ENCODE measurements at places on chromosomes 13 and 19.

DNA sequence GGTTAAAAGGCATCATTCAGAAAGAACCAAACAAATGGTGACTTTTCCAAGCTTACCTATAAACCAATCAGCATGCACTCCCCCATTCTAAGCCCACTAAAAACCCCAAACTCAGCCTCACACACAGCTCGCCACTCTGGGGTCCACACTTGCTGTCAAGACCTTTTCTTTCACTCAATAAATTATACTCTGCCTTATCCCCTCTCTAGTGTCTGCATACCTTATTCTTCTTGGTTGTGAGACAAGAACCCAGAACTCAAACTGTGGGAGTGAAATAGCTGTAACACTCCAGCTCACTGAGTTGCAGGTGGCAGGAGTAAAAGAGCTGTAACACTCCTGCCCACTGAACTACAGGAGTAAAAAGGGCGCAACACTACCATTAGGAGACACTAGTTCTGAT is 559.0 kb downstream of the TBC1D4 start:
- no peak for DNase-seq

DNA sequence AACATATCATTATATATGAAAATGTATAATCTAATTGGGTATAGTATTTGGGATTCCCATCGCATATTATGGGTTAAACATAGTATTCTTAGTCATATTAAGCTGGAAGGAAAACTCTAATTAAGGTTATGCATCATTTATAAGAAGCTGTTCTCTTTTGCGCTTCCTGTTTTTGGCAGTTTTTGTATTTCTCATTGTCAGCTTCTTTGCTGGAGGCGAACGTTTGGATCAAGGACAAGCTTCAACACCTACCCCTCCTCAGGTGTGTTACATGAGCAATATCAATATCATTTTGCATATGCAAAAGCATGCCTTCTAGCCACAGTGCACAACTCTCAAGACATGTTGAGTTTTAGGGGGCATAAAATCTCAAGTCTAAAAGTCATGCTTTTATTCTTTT is 439.8 kb downstream of the TDRD3 start:
- no peak for DNase-seq

DNA sequence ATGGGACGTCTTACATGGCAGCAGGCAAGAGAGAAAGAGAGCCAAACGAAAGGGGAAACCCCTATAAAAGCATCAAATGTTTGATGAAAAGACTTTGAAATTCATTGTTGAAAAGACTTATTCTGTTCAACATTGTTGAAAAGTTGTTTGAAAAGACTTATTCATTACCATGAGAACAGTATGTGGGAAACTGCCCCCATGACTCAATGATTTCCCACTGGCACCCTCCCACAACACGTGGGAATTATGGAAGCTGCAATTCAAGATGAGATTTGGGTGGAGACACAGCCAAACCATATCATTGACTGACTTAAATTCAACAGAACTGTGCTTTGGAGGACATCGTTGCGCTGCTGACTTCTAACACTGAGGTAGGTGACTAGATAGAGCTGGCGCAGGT is 48.0 kb upstream of the RCBTB2 start:
- DNase-seq = no peak

GRCh38 chr19:46241626-46242025 is 12.1 kb downstream of the IGFL1 start:
- no peak for DNase-seq

DNA sequence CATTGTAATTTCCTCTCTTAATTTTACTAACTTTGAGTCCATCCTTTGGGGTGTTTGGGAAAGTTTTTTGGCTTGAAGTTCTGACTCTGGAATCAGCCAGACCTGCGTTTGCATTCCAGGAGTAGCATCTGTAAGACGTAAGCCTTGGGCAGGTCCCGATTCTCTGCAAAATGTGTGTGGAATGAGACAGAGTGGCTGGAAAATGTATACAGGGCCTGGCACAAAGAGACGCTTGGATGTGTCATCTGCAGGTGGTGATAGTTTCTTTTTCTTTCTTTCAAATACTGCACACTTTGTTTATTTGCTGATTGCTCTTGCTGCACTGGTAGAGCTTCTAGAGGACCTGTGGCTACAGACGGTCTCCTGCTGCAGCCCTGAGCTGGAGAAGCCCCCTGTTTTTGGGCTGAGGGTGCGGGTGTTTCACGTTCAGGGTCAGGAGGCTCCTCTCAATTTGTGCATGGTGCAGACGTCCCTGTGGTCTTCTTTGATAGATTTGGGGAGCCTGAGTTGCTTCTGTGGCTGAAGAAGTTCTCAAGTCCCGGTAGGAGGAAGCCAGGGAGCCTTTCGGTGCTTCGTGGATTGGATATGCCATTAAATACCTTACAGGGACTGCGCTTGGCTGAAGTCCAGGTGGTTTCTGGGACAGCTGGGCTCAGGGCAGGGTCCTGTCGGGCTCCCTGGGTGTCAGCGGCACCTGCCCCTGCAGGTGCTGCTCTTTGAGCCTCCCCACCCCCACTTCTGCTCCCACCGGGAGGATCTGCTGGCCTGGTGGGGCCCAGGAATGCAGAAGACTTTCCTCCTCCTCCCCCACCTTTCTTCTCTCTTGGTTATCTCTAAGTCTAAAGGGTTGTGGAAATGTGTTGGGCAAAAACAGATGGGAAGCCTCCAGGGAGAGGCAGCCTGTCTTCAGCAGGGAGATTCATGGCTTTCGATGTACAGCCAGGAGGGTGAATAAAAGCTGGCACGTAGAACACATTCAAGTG is 44.0 kb upstream of the GAS6 start:
- DNase-seq = no peak

DNA sequence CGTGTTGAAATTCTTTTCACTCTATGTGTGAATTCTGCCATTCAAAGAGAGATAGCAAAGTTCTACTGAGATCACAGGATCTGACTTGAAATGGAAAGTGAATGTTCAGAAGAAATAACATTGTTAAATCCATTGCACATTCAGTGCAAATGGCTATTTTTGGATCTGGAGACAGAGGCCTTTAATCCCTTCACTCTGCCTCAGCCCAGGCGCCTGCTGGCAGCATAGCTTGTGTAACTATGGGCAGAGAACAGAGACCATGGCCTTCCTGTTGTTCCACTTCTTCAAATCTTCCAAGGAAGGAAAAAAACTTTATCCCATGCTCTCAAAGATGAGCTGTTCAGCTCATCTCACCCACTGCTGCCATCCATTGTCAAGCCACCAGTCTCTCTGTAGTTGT is 265.4 kb downstream of the LMO7 start:
- no peak for DNase-seq

- DNase-seq = no peak
These were observed 87.7 kb downstream of the SGCG start for GRCh38 chr13:23268441-23268840.

GRCh38 chr19:34313188-34313587 is 51.8 kb upstream of the GPI start:
- no peak for DNase-seq

- DNase-seq = no peak
These were observed 104.7 kb downstream of the DCLK1 start for GRCh38 chr13:36026531-36026930.

DNA sequence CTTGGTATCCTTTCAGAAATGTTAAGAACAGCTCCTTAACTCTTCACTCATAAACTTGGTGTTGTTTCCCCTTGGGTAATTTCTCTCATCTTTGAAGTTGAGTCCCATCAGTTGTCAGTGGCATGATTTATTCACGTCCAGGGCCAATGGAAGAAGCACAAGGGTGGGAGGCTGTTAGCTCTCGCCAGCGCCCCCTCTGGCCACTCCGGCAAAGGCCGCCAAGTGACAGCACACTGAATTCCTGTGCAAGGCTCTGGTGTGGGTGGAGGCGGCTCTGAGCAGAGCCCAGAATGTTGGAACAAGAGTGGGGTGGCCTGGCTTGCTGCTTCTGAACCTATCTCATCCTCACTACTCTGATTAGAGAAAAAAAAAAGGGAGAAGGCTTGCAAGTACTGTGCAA is 13.1 kb upstream of the MEDAG start:
- DNase-seq = no peak

- DNase-seq = no peak
These were observed 37.3 kb downstream of the CAPN12 start for GRCh38 chr19:38706792-38707511.

GRCh38 chr13:50843257-50844083 is at the start of gene DLEU7:
TSS of gene DLEU7 (minus strand) at chr13:50843692. CDS start at chr13:50843646, 46 bp downstream.
- no peak for DNase-seq
